Stimulated activated CD8-positive, alpha-beta memory T cell treated with anti-CD3 and anti-CD28 coated beads, Interleukin-7, amount 100 ng/mL, for 1 hour (primary cell): ENCODE measurements at places on chromosomes 11 and 22.

DNA sequence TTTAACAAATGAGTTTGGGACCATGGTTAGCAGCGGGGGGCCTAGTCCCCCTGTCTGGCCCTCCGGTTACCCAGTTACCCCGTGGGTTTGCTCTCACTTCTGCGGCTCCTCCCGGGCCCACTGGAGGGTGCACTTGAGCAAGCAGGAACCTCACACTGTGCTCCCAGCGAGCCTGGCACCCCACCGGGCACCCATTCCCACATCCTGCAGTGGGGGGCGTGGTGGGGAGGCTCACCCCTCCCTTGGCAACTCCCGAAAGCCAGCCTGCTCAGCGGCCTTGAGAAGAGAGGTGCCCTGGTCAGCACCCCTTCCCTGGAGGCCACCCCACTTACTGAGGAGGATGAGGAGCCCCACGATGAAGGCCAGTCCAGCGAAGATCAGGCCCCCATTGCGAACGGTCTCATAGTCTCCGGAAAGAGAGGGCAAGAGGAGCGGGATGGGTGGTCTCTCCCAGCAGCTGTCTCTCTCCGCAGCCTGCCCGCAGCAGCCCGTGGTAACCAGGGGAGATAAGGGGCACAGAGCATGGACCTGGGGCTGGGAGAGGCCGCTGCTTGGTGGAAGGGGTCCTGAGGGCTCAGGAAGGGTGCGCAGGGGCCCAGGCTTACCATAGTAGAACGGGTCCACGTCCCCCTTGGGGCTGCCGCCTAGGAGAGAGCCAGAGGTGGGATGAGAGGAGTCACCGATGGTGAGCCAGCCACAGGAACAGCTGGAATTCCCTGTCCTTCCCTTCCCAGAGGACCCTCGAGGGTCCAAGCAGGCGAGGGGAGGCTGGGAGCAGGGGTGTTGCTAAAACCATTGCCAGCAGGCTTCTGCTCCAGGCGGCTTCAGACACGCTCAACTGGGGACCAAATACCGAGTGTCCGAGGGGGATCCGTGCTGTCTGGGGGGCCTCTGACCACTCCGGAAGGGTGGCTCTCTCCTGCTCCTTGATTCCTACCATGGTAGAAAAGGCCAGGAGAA lies 2.2 kb downstream of the FXYD2 start:
- DNase-seq = no peak

GRCh38 chr11:128365044-128365443 lies 222.3 kb downstream of the ETS1 start:
- no peak for DNase-seq

- DNase-seq = no peak
Measured at GRCh38 chr11:75822541-75822940, 7.5 kb downstream of the UVRAG start.

DNA sequence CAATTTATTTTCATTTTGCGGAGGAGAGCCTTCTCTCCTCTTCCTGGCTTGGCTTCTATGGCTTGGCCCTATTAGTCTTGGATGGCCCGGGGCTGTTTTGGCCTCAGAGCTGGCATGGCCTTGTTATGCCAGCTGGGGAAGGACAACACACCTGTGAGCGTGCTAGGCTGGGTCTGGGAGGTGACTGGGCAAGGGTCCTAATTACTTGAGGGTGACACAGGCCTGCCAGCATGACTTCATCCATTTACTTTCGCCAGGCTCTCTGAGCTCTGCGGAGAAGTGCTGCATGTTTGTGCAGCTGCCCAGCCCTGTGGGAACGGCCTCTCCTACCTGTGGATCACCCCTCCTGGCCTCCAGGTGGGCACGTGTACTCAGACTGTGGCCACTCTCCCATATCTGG lies 153.6 kb downstream of the SNX19 start:
- no peak for DNase-seq

GRCh38 chr11:20443596-20443995 lies 56.1 kb downstream of the PRMT3 start:
- no peak for DNase-seq

- no peak for DNase-seq
Measured at GRCh38 chr22:23036684-23037428, 33.5 kb upstream of the GNAZ start.
